Nasal cavity respiratory epithelium epithelial cell of viscerocranial mucosa (primary cell): ENCODE measurements at places on chromosomes 12 and 14. TPM values are rescaled to one million over a fixed set of nuclear protein-coding genes. Genes with fewer than 3 reads are reported as not detected.

SDR9C7 gene
- total RNA-seq: 0.28 and 2.7 TPM in 2 replicates

KCNH3 gene
- under 0.01 TPM in 1 of 2 replicates, not detected in the other for total RNA-seq

POTEG gene
- not detected in 2 replicates for total RNA-seq

TAS2R7 gene
- not detected in 2 replicates for total RNA-seq

C12orf54 gene
- 3.5 and 5.1 TPM in 2 replicates for total RNA-seq

CEP290 gene
- total RNA-seq: 6.2 and 11.7 TPM in 2 replicates

CBX5 gene
- total RNA-seq: 22.9 and 35.5 TPM in 2 replicates

MMP17 gene
- total RNA-seq: 2.3 and 9.9 TPM in 2 replicates

CBLN3 gene
- 0.34 and 2.5 TPM in 2 replicates for total RNA-seq

MFAP5 gene
- 0.14 and 19.5 TPM in 2 replicates for total RNA-seq

NANOG gene
- total RNA-seq: under 0.01 TPM in 1 of 2 replicates, not detected in the other

ACVRL1 gene
- total RNA-seq: not detected in 2 replicates

TULP3 gene
- total RNA-seq: 13.7 and 29.4 TPM in 2 replicates

RNASE11 gene
- total RNA-seq: not detected in 2 replicates

PLEKHG7 gene
- 0.28 TPM in 1 of 2 replicates, not detected in the other for total RNA-seq

OSGEP gene
- 15.0 and 17.6 TPM in 2 replicates for total RNA-seq

KRT82 gene
- total RNA-seq: not detected in 2 replicates

GLTP gene
- 95.5 and 174 TPM in 2 replicates for total RNA-seq

ADGRD1 gene
- total RNA-seq: not detected in 2 replicates

TAS2R43 gene
- 0.34 TPM in 1 of 2 replicates, not detected in the other for total RNA-seq

CDKN3 gene
- 0.28 and 5.5 TPM in 2 replicates for total RNA-seq

P2RX2 gene
- total RNA-seq: not detected in 2 replicates

GPR162 gene
- under 0.01 TPM in 1 of 2 replicates, not detected in the other for total RNA-seq

FAM186B gene
- 0.34 and 0.57 TPM in 2 replicates for total RNA-seq

TAS2R50 gene
- total RNA-seq: 0.34 and 5.9 TPM in 2 replicates

RNU6-7 gene
- total RNA-seq: not detected in 2 replicates

CFAP73 gene
- total RNA-seq: not detected in 2 replicates

RNASE3 gene
- not detected in 2 replicates for total RNA-seq

SYNDIG1L gene
- under 0.01 and 0.14 TPM in 2 replicates for total RNA-seq

LHX5 gene
- total RNA-seq: under 0.01 and 0.34 TPM in 2 replicates

RNASE1 gene
- total RNA-seq: not detected in 2 replicates

IGF1 gene
- not detected in 2 replicates for total RNA-seq

RESF1 gene
- 28.2 and 51.3 TPM in 2 replicates for total RNA-seq

ANKS1B gene
- 0.07 TPM in 1 of 2 replicates, not detected in the other for total RNA-seq

TAS2R14 gene
- 0.68 and 4.1 TPM in 2 replicates for total RNA-seq

FAM177A1 gene
- 36.2 and 52.5 TPM in 2 replicates for total RNA-seq

TDP1 gene
- total RNA-seq: 18.9 and 19.5 TPM in 2 replicates

CFAP251 gene
- total RNA-seq: 18.1 and 28.0 TPM in 2 replicates

TEP1 gene
- total RNA-seq: 13.0 and 29.0 TPM in 2 replicates

BBS10 gene
- total RNA-seq: 8.5 and 14.2 TPM in 2 replicates

NTF3 gene
- total RNA-seq: not detected in 2 replicates

INHBC gene
- not detected in 2 replicates for total RNA-seq

SYNE3 gene
- 4.8 and 5.5 TPM in 2 replicates for total RNA-seq

PRB2 gene
- total RNA-seq: not detected in 2 replicates

RFX4 gene
- not detected in 2 replicates for total RNA-seq

MUCL1 gene
- total RNA-seq: not detected in 2 replicates

CCDC175 gene
- not detected in 2 replicates for total RNA-seq

TC2N gene
- 43.4 and 45.8 TPM in 2 replicates for total RNA-seq

MRPS35 gene
- 74.2 and 79.9 TPM in 2 replicates for total RNA-seq

MARCHF9 gene
- 6.5 and 9.7 TPM in 2 replicates for total RNA-seq

SPX gene
- total RNA-seq: 0.21 and 0.68 TPM in 2 replicates

A2M gene
- not detected in 2 replicates for total RNA-seq
